CD4-positive, alpha-beta T cell treated with Interleukin-21 for 1 hour (primary cell): ENCODE measurements at places on chromosomes 12 and 14.
A peak's percentile ranks its signal among the peaks of the same experiment; 100 is the strongest.

- DNase-seq: no peak
These were observed 65.7 kb downstream of the TTC9 start for GRCh38 chr14:70707138-70708038.

DNA sequence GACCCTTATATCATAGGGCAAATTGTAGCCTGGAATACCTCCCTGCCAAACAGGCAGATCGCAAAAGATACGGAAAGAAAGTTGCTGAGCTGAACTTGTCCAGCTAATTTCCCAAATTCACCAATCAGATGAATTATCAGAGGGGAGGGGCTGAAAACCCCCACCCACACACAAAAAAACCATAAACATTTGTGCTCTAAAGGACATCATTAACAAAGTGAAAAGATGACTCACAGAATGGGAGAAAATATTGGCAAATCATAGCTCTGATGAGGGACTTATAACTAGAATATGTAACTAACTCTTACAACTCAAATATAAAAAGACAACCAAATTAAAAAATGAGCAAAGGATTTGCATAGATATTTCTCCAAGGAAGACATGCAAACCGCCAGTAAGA, 36.3 kb downstream of the PTHLH start:
- no peak for DNase-seq

DNA sequence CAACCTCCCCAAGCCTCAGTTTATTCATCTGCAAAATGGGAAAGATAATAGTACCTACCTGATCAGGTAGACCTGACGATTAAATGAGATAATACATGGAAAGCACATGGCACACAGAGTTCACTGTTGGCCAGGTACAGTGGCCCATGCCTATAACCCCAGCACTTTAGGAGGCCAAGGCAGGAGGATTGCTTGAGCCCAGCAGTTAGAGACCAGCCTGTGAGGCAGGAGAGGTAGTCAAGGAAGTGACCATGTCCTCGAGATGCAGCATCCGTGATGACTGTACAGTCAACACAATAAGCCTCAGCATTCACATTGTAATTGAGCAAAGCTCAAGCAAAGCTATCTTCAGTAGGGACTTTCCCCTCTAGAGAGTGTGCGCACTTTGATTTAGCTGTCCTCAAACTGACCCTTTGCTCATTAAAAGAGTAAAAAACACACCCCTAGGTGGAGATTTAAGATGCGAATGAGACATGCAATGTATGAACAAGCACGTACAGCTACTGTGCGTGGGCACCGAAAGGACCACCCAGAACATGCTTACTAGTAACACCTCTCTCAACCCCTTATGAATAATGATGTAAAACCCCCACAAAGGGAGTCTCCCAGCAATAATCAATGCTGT, 9.9 kb downstream of the ISCU start:
- no peak for DNase-seq

DNA sequence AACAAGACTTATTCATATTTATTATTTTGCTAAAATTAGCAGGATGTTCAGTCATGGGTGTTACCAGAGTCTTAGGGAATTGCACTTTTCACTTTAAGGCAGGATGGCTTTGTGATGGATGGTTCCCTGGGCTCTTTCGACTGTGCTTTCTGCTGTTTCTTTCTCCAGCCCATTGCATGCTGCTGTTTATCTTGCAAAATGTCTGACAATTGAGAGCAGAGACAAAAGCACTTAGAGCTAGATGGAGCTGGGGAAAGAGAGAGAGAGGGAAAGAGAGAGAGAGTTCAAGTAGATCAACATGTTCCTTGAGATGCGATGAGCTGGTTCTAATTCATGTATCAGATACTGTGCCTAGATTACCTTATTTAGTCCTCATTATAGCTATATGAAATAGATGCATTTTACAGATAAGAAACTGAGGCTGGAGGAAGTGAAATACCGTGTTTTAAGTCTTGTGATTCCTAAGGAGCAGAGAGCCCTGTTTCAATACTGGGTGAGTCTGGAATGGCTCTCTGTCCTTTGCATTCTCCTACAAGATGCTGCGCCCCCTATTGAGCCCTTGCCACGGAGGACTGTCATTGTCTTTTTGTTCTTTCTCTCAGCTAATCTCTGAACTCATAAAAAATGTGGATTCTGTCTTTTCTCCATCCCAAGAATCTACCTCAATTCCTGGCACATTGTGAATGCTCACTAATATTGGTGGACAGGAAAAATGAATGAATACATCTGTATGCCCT, 227.9 kb downstream of the ALG10B start:
- DNase-seq: no peak

GRCh38 chr12:43169115-43169681, 382.8 kb downstream of the ADAMTS20 start:
- no peak for DNase-seq

GRCh38 chr12:5923043-5923605, 21.9 kb downstream of the ANO2 start:
- DNase-seq: no peak

DNA sequence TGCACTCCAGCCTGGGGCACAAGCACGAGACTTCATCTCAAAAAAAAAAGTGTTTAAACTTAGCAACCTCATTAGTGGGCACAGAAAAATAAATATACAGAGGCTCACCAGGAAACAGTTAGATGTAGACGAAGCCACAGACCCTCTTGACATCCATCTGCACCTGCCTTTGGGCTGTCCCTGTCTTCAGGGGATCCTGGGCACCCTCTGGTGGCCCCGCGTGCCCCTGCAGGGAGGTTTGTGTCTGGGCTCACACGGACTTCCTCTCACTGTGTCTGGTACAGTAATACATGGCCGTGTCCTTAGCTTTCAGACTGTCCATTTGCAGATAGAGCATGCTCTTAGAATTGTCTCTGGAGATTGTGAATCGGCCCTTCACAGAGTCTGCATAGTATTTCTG, 916.5 kb downstream of the TMEM121 start:
- peak; percentile 31 for DNase-seq
